ENCODE measurements at places on chromosomes 16 and 17. TPM values are rescaled to one million over a fixed set of nuclear protein-coding genes. Genes with fewer than 3 reads are reported as not detected.
A peak's percentile ranks its signal among the peaks of the same experiment; 100 is the strongest.

DNA sequence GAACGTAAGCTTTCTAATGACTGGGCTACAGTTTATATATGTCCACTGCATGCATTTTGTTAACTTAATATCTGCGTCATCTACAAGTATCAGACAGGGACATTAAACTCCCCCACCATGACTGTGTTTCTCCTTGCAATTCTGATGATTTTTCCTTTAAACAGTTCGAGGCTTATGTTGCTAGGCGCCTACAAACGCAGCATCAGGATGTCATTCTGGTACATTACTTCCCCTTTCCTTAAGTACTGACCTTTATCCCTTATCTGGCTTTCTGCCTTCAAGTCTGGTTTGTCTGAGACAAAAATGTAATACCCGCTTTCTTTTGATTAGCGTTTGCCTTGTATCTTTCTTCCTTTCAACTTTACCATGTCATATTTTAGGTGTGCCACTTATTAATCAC lies 362.4 kb downstream of the SLC39A11 start:
- DNase-seq, result no peak

GRCh38 chr16:82926500-82926899 lies 299.7 kb downstream of the CDH13 start:
- no peak for DNase-seq

- DNase-seq, result peak; percentile 48
These were observed 11.6 kb upstream of the TMEM100 start for GRCh38 chr17:55734128-55734781.

DNA sequence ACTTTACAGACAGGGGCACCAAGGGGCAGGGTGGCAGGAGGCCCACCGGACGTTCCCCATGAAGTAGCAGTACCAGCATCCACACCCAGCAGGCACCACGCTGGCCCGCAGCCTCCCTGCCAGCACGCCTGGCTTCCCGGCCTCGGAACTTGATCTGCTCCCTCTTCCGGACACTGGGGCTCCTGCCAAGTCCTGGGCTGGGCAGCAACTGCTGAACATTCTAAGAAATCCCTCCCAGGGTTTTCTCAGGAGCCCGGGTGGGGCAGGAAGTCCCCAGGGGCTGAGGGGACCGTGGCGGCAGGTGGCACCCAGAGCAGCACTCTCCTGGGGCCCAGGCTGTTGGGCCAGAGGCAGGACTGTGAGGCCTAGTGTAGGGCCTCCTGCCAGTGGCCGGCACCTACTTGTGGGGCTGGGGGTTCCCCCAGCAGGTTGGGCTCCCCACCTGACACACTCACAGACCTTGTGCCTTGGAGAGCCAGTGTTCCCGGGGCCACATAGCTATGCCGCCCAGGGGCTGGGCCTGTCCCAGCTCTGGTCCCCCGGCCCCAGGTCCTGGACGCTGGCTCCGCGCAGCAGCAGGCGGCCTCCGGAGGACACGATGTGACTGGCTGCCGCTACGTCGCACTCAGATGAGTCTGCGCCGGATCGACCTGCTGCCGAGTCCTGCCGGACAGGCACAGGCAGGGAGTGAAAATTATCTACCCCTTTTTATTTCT lies 86.2 kb upstream of the CBX4 start:
- no peak for DNase-seq

DNA sequence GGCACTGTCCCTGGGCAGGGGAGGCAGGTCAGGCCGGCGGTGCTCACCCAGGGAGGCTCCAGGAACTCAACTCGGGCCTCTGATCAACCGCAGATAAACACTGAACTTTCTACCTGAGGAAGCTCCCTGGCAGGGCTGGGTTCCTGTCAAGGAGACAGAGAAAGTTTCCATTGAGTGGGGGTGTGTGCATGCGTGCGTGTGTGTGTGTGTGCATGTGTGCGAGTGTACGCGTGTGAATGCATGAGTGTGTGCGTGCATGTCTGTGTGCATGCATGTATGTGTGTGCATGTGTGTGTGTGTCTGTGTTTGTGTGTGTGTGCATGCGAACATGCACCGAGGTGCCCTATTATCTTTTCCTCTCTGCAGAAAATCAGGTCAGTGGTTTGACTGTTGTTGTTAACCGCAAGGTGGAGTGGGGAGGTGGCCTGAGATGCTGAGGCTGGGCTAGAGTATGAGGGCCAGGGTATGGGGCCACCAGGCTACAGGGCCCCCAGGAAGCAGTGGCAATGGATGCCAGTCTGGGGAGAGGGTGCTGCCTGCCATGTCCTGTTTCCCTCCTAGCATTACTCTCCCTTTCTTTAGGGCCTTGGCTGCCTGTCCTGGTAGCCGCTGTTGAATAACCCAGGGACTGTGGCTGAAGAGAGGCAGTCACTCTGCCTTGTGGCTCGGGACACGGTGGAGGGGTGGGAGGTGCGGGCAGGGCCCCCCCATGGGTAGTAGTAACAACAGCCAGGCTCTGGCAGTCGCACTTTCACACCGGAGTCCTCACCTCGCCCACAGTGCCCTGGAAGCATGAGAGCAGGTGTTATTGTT lies 24.0 kb downstream of the CCR7 start:
- peak; percentile 92 for DNase-seq

Gene CHD9NB
- total RNA-seq, result 0.16 TPM

- DNase-seq, result no peak
These were observed 7.1 kb downstream of the GIT1 start for GRCh38 chr17:29582254-29582765.

DNA sequence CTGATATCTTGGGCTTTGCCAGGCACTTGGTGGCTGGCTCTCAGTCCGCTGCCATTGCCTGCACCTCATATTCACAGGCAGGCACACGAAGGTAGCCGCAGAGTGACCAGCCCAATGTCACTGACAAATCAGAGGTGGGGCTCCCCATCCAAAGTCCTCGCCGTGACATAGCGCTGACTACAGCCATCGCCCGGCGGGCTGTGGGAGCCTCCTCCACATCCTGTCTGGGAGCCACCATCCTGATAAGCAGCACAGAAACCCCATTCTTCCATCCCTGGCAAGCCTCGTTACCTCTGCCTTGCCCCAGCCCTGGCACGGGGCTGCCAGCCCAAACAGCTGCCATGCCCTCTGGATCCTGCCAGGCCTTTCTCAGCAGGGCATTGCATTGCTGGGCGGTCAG lies 437.8 kb downstream of the SLC39A11 start:
- DNase-seq, result no peak

Gene SLC6A2
- total RNA-seq, result not detected

GRCh38 chr17:13346081-13346533 lies 255.6 kb downstream of the HS3ST3A1 start:
- DNase-seq, result no peak

Gene HSD17B2
- not detected for total RNA-seq

DNA sequence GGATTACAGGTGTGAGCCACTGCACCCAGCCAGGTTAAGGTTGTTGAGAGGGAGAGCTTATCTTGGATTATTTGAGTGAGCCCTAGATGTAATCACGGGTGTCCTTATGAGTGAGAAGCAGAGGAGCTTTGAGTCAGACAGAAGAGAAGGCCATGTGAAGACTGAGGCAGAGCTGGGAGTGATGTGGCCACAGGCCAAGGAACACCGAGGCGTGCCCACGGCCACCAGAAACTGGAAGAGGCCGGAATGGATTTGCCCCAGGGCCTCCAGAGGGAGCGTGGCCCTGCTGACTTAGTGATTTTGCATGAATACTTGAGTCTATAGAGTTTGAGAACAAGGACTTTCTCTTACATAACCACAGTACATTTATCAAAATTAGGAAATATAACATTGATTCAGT lies 137.7 kb downstream of the RPTOR start:
- no peak for DNase-seq

Gene CMTM3
- total RNA-seq, result 100 TPM

GRCh38 chr17:15480204-15480603 lies 12.8 kb upstream of the CDRT4 start:
- no peak for DNase-seq

DNA sequence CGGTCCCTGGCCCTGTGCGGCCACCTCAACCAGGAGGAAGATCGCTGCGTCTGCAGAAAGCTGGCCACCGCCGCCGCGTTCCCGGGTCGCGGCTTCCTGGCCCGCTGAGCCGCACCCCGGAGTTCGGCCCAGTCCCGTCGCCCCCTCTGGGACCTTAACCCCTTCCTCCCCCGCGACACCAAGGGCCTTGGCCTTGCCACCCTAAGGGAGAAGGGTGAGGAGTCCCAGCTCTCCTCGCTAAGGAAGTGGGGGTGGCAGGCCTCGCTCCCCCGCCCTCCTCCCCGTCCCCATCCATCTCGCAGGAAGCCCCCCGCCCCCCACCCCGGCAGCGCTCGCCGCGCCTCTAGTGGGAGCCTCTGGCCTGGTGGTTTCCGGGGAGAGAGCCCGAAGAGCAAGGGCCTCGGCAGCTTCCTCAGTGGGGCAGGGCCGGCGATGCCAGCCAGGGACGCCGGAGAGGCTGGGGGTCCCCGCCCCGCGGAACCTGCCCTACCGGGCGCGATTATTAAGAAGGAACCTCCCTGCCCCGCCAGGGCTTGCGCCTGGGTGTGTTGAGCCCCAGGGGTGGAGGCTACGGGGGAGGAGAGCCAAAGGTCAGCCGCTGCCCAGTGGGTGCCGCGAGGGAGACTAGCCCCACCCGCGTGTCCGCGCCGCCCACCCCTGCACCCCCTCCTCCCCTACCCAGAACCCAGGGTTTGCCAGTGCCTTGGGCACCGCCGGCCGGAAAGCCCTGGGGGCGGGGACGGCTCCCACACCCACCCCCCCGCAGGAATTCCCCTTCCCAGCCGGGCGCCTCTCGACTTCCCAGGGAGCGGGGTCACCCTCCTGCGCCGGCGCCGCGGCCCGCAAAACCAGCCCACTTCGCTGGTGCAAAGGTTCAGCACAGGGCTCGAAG lies 6.8 kb downstream of the CBX4 start:
- peak; percentile 55 for DNase-seq

DNA sequence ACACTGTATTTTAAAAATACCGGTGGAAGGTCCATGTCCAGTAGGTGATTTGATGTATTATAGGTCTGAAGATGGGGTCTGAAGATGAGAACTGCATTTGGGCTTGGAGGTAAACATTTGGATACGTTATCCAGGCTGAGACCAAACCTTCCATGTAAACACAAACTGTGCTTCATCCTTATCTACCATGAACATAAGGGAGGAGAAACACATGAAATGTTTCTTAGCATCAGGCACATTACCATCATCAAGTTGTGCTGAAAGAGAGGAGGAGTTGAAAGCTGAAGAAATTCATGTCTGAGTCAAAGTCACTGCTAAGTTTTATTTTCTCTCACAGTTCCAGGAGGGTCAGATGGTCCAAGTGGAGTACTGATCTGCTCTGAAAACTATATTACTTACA lies 11.4 kb downstream of the SF3B3 start:
- no peak for DNase-seq

DNA sequence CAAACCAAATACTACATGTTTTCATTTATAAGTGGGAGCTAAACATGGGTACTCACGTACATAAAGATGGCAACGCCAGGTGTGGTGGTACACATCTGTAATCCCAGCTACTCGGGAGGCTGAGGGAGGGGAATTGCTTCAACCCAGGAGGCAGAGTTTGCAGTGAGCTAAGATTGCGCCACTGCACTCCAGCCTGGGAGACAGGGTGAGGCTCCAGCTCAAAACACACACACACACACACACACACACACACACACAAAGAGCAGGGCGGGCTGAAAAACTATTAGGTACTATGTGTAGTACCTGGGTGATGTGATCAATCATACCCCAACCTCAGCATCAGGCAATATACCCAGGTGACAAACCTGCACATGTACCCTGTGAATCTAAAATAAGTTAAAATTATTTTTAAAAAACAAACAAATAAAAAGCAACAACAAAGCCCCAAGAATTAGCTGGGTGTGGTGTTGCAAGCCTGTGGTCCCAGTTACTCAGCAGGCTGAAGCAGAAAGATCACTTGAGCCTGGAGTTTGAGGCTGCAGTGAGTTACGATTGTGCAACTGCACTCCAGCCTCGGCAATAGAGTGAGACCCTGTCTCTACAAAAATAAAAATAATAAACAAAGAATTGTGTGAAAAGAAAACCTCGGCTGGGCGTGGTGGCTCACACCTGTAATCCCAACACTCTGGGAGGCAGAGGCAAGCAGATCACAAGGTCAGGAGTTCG lies 11.9 kb upstream of the FAAP100 start:
- no peak for DNase-seq

Gene C16orf87
- 32.7 TPM for total RNA-seq

- no peak for DNase-seq
These were observed 6.3 kb upstream of the CBX4 start for GRCh38 chr17:79845601-79845949.

Gene KPNA2
- total RNA-seq, result 210 TPM

Gene P4HB
- 458 TPM for total RNA-seq

DNA sequence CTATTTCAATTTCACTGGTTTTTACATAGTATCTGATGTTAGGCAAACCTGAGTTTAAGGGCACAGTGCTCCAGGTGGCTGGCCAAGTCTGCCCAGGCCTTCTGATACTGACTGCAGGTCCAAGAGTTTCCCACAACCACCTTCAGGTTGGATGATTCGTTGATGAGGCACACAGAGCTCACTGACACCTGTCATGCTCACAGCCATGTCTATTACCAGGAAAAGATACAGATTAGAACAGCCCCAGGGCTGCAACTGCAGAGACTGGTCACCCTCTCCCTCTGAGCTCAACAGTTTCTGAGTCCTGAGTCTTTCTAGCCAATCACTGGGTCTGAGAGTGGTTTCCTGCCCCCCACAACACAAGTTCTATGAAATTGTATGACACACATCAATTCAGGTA lies 37.2 kb downstream of the MEAK7 start:
- DNase-seq, result no peak

GRCh38 chr16:879461-879861 lies 78.9 kb upstream of the GNG13 start:
- DNase-seq, result no peak

Gene CES5A
- total RNA-seq, result not detected

GRCh38 chr17:73160980-73161630 lies 3.7 kb upstream of the SSTR2 start:
- no peak for DNase-seq

Gene JPH3
- total RNA-seq, result not detected

DNA sequence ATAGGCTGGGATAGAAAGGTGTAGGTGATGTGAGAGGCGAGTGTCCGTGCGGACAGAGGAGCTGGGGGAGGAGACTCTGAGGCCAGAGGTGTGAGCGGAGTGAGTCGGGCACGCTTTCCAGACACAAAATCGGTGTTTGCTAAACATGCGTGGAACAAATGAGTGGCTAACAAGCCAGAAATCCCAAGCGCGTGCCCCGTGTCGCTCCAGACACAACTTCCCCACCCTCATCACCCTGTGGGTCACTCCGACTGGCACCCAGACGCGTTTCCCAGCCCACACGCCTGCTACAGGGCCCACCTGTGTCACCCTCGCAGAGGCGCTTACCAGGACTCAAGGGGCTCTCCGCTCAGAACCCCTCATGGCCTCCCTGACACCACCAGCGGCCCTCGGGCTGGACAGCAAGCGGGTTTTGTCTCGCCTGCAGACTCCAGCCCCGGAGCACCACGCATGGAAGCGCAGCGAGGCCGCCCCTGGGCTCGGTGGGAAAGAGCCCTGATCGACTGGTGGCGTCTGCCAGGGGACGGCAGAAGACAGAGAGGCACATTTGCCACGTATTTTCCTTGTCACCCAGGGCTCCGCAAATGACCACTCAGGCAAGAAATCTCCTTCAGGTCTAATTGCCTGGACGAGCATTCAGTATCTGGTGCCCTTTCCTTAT lies 6.0 kb upstream of the RPH3AL start:
- no peak for DNase-seq

Gene HOXB1
- total RNA-seq, result not detected

Measured in activated CD4-positive, alpha-beta T cell treated with anti-CD3 and anti-CD28 coated beads, Interleukin-2, amount 10 ng/mL, durations not matched to agents 24 days and 14 days (primary cell).